ENCODE measurements at places on chromosomes 1 and 21.
A peak's percentile ranks its signal among the peaks of the same experiment; 100 is the strongest.

DNA sequence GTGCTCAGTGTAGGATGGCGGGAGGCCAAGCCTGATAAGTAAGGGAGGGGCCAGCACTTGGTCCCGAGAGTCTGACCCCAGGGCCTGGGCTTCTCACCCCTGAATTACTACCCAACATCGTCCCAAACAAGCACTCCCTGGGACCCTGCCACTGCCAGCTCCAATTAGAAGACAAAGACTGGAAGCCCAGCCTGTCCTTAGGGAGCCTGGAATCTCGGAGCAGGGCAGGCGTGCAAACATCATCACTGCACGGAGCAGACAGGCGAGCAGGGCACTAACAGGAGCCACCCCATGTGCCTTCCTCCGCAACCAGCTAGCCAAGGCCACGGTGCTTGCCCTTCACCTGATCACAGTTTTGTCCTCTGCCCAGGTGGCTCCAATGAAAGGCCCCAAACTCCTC lies 23.2 kb downstream of the KCNAB2 start:
- no peak for DNase-seq

GRCh38 chr1:231919239-231919885 lies 292.8 kb downstream of the DISC1 start:
- no peak for DNase-seq

DNA sequence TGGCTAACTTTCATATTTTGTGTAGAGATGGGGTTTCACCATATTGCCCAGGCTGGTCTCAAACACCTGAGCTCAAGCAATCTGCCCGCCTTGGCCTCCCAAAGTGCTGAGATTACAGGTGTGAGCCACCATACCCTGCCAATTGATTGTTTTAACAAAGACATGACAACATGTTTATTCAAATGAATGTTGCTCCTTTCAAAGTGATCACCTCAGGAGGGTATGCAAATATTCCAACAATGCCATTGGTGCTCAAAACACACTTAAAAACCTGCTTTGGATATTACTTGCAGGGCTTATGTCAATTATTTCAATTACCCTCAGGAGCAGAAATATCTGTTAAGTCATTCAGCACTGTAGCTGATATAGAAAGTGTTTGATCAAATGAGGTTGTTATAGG lies 7.9 kb downstream of the LAX1 start:
- DNase-seq: no peak

- no peak for DNase-seq
Measured at GRCh38 chr1:20261095-20261494, 29.6 kb upstream of the VWA5B1 start.

- DNase-seq: no peak
Measured at GRCh38 chr1:5832916-5833895, 159.0 kb downstream of the NPHP4 start.

DNA sequence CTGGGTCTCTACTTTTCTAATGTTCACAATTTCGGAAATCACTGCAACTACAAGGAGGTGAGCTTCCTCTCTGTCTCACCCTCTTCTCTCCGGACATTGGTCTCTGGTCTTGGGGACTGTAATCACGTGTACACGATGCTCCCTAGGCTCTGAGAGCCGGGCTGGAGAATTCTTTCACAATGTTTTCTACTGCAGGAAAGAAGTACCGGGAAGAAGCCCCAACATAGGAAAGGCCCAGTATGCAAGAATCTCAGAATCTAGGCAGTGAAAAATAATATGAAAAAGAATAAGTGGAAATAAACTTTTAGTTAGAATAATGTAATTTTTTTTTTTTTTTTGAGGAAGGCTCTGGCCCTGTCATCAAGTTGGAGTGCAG lies 13.5 kb upstream of the HJV start:
- DNase-seq: no peak

DNA sequence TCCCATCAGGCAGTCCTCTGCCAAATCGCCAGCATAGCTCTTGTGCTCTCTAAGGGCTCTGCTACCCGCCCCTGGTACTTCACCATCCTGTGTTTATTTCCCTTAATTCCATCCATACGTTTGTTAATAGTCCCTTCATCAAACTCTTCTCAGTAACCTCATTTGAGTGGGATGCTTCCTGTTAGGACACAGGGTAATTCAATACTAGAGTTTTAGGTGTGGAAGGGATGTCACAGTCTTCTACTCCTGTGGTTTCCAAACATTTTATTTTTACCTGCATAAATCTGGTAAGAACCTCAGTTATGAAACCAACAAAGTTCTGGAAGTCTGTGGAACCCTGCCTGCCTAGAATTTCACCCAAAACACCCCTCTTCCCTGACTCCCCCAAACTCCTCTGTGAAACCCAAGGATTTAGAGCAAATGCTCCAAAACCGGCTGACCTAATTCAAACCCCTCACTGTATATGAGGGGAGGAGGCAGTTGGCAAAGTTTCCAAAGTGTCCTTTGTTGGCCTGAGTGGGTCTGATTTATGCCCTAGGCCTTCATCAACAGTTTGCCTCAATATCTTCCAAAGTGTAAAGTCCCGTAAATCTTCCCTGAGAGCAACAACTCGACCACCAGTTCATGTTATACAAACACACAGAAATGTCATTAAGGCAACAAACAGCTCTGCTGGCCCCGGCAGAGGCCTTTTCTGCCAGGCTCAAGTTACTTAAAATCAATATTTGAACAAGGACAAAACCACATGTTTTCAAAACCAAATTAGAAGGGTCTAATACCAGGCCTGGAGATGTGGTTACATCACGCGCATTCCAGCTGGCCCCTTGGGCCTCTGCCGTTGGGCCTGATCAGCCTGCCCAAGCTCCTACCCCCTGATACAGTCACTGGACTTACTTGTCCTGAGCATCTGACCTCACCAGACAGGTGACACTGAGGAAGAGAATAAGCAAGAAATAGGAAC lies 82.4 kb upstream of the FGGY start:
- DNase-seq: no peak

DNA sequence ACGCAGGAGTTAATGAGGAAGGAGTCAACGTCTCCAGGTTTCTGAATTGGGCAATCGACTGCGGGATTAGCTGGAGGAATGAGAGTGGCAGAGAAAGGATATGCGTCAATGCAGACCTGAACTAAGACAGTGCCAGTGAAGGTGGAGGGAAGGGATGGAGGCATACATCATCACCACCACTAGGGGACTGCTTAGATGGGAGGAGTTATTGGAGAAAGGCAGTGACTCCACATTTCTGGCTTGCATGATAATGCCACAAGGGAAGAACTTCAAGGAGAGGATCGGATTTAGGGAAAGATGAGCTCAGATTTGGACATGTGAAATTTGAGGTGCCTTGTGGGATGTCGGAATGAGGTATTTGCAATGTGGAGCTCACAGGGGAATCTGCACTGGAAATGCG lies 17.5 kb downstream of the VASH2 start:
- DNase-seq: no peak

GRCh38 chr1:29431138-29431537 lies 194.8 kb downstream of the PTPRU start:
- DNase-seq: no peak

GRCh38 chr1:167175901-167176300 lies 44.8 kb upstream of the POU2F1 start:
- DNase-seq: no peak

DNA sequence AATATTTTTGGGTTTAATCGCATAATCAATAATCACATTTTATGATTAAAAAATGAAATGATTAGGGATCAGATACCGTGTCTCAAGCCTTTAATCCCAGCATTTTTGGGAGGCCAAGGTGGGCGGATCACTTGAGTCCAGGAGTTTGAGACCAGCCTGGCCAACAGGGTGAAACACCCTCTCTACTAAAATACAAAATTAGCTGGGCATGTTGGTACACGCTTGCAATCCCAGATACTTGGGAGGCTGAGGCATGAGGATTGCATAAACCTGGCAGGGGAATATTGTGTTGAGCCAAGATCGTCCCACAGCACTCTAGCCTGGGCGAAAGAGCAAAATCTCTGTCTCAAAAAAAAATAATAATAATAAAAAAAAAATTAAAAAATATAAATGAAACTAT lies 1581.4 kb downstream of the KCNT2 start:
- no peak for DNase-seq

DNA sequence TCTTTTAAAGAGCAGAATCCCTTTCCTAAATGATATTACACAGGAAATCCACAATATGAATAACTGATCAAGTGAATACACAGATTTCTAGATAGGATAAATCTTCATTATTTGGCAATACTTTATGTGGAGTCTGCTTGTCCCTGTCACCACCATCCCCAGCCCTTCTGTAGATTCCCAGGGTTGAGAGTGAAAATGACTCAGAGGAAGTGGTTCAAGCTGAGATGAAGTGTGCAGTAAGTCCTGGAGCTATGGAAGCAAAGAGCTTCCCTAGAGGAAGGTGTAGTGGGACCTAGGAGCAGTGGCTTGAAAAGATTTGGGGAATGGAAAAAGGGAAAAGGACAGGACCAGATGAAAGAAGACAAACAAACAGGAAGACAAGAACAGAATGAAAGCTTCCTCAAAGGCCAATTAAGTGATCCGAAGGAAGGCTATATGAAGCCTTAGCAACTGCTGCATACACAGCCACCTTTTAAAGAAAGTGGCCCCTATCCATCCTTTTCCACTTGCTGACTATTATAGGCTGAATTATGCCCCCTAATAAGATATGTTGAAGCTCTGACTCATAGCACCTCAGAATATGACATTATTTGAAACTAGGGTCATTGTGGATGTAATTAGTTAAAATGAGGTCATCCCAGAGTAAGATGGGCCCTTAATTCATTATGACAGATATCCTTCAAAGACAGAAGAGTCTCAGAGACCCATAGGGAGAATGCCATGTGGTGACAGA lies 96.5 kb upstream of the CAMK1G start:
- no peak for DNase-seq

DNA sequence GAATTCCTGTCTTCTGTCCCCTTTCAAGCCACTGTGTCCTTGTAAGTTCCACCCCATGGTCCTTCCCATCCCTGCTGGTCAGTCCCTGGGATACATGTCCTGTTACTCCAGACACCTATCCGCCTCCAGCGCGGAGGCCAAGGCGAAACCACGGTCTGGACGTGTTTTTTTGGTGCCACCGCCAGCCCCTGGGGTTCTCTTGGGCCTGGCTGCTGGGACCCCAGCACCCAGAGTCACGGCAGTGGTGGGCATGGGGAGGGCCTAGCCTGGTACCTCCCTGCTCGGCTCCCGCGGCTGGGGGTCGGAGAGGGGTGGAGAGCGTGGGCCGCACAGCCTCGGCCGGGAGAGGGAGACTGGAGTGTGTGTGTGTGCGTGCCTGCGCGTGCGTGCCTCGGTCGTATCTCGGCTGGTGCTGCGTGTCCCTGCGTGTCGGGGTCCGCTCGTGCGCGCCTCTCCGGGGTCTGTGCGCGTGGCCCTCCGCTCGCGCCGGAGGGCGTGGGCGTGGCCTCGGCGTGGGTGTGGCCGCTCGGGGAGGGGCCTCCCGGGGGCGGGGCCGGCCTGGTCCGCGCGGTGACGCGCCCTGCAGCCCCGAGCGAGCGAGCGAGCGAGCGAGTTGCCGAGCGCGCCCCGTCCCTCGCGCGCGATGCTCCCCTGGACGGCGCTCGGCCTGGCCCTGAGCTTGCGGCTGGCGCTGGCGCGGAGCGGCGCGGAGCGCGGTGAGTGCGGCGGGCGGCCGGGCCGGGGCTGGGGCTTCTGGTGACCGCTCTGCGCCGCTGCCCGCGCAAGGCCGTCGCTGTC lies at the start of gene VWA1:
Gene VWA1, plus strand, starts transcription at position 585 of the 798 bp plus-strand sequence. Its CDS starts 59 bp downstream, at position 644.
- DNase-seq: no peak

DNA sequence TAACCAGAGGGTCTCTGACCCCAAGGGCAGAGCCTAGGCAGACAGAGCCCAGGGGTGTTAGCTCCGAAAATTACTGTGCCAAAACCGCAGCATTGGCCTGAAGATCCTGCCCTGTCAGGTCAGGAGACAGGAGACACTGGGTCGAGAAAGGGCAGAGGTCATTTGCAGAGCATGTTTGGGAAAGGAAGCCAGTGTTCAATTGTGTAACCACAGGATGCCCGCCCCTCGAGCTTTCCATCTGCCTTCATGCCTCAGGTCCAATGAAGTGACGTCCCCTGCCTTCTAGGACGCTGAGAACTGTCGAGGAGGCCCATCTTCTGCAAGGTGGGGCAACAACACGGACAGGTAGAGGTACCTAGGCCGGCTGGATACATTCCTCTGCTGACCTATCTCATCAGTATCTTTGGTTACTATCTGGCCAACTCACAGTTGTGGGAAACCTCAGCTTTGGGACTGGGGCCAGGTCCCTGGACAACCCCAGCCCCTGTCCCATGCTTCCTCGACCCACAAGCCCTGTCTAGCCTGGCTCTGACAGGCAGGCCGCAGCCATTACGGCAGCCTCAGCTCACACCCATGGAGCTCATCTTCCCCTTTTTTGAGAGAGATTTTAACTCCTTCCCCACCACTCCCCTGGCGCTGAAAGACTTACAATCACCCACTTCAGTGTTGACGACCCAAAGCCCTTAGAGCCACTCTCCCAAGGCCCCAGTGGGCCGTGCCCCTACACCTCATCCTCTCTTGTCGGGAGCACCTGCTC lies 1.3 kb downstream of the ARL8A start:
- no peak for DNase-seq

GRCh38 chr1:204670152-204670927 lies 15.2 kb downstream of the LRRN2 start:
- DNase-seq: peak; percentile 3

GRCh38 chr1:2460996-2461751 lies 14.9 kb upstream of the PLCH2 start:
- DNase-seq: no peak

All from BJ (cell line).